Stimulated activated CD8-positive, alpha-beta memory T cell treated with anti-CD3 and anti-CD28 coated beads, Interleukin-4, amount 100 ng/mL, for 4 hours (primary cell): ENCODE measurements at places on chromosomes 7 and 10.

DNA sequence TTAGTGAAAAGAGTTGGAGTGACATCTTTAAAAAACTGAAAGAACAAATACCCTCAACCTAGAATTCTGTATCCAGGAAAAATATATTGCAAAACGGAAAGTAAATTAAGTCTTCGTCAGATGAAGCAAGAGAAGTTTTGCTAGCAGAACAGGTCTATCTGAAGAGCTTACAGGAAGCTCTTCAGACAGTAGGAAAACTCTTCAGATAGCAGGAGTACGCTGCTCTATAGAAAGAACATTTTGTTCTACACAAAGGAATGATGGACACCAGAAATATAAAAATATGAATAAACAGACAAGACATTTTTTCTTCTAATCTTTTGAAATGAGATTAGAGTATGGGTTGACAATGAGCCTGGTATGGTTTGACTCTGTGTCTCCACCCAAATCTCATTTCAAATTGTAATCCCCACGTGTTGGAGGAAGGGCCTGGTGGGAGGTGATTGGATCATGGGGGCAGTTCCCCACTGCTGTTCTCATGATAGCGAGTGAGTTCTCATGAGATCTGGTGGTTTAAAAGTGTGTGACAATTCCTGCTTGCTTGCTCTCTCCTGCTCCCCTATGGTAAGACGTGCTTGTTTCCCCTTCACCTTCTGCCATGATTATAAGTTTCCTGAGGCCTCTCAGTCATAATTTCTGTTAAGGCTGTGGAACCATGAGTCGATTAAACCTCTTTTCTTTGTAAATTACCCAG lies 567.3 kb downstream of the AUTS2 start:
- no peak for DNase-seq

GRCh38 chr10:91296471-91296870 lies 76.0 kb downstream of the PCGF5 start:
- no peak for DNase-seq

- no peak for DNase-seq
Measured at GRCh38 chr10:59127991-59128390, 48.5 kb upstream of the PHYHIPL start.

- DNase-seq, result no peak
Measured at GRCh38 chr10:1735562-1735961, 1.8 kb downstream of the ADARB2 start.

GRCh38 chr10:114172216-114172615 lies 1.8 kb downstream of the CCDC186 start:
- no peak for DNase-seq

GRCh38 chr7:19069842-19070241 lies 47.6 kb downstream of the TWIST1 start:
- DNase-seq, result no peak

DNA sequence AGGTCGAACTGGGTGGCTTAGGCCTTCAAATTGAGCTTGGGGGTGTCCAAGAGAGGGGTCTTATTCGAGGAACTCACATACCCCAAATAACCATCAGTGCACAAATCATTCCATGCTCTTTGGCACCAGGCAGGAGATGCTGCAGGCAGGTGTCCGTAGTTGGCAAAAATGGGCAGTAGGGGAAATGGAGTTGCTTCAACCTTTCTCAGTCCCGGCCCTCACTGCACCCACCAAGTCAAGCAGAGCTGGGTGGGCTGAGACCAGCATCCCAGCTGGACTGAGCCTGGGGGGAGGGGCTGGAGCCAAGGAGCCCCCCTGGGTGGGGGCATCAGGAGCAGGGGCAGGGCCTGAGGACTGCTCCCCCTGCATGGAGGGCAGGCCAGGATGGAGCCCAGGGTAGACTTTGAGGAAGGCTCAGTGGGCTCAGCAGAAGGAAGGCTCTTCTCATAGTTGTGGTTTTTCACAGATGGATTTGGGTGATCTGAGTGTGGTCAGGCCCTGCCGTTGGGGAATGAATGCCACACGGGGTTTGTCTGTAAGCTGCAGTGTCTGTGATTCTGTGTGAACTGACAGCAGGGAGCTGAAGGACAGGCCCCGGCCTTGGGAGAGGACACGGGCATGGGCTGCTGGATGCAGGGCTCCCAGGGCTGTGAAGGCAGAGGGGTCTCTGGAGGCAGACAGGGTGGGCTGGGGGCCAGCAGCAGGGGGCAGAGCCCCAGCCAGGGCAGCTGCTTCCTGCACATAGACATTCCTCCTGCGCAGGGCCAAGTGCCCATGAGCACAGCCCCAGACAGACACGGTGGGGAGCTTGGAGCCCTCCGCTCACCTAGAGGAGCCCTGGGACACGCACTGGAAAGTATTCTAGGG lies 144.5 kb downstream of the ADCY1 start:
- no peak for DNase-seq

DNA sequence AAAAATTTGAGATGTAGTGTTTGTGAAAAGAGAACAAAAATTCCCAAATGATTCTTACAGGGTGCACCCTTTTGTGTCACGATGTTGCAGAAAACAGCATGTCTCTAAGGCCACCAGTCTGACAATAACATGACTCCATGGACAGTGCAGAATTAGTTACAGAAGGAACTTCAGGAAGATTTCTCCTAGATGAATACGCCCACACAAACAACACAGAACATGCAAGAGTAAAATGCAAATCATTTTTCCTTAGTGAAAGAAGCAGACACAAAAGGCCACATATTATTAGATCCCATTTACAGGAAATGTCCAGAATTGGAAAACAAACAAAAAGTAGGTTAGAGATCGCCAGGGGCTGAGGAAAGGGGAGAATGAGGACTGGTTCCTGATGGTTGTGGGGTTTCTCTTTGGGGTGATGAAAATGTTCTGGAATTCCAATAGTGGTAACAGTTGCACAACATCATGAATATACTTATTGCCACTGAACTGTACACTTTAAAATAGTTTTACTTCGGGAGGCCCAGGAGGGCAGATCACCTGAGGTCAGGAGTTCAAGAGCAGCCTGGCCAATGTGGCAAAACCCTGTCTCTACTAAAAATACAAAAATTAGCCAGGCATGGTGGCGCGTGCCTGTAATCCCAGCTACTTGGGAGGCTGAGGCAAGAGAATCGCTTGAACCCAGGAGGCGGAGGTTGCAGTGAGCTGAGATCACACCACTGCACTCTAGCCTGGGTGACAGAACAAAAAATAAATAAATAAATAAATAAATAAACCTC lies 10.2 kb downstream of the ZC3HAV1 start:
- DNase-seq, result no peak

GRCh38 chr7:7965301-7965700 lies 3.3 kb upstream of the GLCCI1 start:
- no peak for DNase-seq

DNA sequence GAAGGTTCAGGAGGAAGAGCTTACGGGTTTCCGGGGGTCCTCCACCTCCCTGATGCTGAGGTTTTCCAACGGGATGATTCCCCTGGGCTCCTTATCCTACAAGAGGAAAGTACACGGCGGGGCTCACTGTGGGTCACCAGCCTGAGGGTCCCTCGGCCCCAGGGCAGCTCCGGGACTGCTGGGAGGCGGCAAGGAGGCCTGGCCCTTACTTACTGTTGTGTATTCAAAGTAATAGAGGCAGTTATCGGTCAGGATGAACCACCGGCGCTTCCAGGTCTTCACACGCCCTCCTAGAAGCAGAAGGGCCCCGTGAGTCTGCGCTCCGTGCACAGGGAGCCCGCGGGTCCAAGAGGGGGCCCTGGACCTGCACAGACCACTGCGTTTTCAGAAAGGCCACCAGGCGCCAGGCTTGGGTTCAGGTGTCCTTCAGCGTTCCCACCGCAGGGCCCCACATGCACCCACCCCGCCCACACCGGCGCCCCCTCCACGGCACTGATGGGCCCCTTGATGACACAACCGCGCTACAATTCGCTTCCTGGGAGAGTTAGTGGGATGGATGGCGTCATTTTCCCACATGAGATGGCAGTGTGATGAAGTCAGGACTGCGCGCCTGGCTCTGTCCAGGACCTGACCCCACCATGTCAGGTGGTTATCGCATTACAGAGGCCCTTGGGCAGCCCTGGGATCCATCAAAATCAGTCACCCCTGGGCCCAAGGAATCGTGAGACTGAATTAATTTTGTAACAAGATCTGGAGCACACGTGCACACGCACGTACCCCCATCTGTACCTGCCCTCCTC lies 106.7 kb downstream of the CYTH3 start:
- DNase-seq, result no peak
